ENCODE measurements at places on chromosomes 5 and 9.

GRCh38 chr5:120535900-120536299, 71.8 kb downstream of the PRR16 start:
- DNase-seq, result no peak

GRCh38 chr5:6193310-6193709, 185.0 kb downstream of the MED10 start:
- DNase-seq, result no peak

- DNase-seq, result no peak
These were observed 10.5 kb downstream of the ECSCR start for GRCh38 chr5:139451878-139452660.

DNA sequence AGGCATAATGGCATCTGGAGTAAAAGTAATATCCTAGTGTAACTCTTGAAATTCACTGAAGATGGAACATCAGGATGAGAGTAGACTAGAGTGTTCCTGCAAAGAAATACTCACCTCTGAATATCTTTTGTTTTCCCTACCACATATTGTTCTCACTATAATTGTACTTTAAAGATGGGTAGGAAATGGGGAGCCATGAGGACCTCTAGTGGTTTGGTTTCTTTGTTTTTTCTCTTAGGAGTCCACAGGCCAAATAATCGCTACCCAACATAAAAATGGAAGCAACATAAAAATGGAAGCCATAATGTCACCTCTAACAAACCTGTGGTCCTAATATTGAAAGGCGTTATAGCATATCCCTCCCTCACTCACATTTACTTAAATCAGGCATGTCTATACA, 2375.8 kb downstream of the MAT2B start:
- DNase-seq, result peak; percentile 25

- DNase-seq, result no peak
These were observed 9.7 kb downstream of the RICTOR start for GRCh38 chr5:39064450-39064849.

- no peak for DNase-seq
These were observed 7.1 kb downstream of the STK10 start for GRCh38 chr5:172180936-172181335.

DNA sequence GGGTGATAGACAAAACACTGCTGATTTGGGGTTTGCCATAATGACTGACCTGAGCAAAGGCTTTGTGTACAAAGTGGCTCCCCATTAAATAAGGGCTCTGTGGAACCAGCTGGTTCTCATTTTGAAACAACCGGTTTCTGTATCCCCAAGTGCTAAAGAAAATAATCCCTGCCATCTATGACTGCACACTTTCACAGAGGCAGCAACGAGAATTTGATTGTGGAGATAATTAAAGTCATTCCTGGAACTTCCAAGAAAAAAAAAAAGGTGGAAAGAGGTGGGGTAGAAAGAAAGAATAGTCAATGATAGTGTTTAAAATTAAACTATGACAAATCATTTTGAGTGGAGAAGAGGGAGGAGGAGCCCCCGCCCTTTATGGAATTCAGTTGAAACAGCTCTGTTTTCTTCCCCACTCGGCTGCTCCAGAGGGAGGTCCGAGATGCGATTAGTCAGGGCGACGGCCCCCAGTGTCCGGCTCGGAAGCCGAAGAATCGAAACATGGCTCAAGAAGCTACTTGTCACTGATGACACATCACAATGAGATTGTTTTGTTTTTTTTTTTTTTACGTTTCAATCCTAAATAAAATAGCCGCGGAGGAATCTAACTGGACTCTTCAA, 38.4 kb downstream of the EBF1 start:
- DNase-seq, result no peak

DNA sequence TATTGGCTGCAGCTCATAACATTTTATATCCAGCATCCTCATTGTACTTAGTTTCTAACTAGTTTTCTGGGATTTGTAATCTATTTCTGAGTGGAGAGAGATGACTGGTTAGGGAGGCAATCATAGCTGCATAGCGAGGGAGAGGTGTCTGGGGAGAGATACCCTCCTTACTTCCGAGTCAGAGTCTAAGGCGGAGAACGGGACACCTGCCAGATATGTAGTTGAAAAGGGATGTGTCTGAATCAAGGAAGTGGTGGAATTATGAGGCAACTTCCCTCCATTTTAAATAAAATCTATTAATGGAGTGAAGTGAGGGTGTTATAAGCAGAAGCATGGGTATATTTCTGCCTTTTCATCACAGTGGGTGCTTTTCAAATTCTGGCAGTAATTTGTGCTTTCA, 126.5 kb downstream of the MAST4 start:
- DNase-seq, result no peak

- no peak for DNase-seq
These were observed 48.3 kb upstream of the RIC1 start for GRCh38 chr9:5580650-5581049.

- no peak for DNase-seq
These were observed 682 bp downstream of the FCN2 start for GRCh38 chr9:134881313-134881670.

DNA sequence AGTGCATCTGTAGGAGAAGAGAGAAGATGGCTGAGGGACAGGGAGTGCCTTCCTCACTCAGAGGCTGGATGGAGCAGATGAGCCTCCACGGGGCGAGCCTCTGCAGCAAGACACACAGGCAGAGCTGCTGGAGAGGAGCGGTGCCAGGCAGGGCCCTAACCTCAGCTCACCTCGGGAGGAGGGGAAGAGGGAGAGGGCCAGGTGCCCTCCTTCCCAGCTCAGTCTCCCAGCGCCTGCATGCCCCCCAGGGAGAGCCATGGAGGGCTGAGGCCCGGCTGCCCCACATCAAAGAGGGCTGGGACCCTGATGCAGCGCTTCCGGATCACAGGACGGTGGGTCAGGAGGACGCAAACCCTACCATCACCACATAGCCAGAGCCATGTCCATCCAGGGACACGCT, 13.6 kb upstream of the SPATA31E1 start:
- no peak for DNase-seq

Measured in DMS53 (cell line).